ENCODE measurements at places on chromosomes 2 and 18.

- no peak for DNase-seq
Measured at GRCh38 chr18:48028696-48029095, 98.2 kb upstream of the SMAD2 start.

DNA sequence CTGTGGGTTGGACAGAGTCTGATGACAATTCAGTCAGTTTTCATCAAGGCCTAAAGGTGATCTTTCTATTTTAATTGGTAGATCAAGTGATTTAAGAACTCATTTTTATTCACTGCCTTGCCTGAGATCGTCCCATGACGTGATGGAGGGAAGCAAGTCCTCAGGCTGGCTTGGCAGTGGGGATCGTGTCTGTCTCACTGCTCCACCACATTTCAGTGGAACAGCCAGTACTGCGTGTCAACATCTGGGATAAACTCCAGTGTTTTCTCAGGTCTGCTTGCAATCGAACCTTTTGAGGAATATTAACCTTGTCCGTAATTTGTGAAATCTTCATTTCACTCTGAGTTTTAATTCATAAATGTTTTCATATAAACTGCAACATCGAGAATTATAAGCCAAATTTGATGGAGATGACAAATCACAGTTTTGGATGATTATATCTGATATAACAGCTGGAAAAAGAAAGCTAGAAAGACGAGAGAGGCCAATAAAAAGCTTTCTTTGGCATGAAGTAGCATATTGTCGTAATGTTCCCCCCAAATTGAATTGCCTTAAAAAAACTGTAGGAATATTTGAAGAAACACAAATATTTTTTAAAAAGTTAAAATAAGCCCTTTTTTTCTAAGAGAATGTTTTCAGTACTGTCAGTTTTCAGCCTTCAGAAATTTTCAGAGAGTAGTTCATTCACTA is 414.7 kb upstream of the SPRED2 start:
- no peak for DNase-seq

DNA sequence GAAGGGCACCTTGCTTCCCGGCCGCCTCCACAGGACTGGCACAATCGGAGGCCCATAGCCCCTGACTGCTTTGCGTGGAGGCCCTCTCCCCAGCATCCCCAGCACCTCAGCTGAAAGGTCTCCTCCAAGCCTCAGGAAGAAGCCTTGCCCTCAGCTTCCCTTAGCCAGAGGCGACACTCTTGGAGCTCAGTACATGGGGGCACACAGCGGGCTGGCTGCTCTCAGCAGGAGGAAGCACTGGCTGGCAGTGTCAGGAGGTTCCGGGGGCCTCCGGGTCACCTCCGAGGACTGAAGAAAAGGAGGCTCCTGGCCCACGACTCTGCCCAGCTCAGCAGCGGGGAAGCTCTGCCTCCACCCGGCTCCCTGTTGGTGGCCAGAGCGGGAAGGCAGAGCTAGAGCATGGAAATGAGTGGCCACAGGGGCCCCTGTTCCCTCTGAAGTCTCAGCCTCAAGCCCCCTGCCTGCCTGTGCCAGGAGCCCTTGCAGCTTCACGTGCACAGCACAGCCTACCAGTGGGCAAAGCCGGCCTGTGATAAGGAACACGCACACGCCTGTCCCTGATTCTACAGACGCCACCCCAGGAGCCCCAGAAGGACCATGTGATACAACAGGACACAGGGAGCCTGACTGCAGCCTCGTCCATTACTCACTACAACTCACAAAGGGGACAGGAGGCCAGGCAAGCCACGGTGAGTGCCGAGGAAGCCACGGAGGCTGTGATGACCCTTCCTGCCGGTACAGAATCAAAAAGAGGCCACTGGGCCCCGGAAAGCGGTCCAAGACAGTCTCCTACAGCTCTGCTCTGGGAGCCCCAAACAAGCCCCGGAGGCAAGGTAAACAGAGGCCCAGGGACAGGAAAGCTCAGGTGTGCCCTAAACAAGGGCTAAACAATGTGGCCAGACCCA is 15.5 kb downstream of the HDAC4 start:
- no peak for DNase-seq

DNA sequence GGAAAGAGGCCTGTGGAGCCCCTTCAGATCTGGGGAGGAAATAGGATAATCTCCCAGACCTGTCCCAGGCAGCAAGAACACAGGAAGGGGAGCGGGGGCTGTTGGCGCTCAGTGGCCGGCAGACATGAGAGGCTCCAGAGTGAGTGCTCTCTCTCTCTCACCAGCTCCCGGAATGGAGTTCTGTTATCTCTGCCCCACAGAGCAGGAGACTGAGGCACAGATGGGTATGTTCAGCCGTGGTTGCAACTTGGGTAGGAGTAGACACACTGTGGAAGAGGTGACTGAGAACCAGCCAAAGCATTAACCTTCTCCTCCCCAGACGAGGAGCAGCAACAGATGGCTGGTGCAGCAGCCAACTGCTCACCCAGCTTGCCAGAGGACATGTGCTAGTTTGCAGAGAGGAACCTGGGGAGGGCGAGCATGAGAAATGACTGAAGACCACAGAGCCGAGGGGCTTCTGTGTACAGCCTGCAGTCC is 82.0 kb downstream of the NRP2 start:
- DNase-seq: no peak

DNA sequence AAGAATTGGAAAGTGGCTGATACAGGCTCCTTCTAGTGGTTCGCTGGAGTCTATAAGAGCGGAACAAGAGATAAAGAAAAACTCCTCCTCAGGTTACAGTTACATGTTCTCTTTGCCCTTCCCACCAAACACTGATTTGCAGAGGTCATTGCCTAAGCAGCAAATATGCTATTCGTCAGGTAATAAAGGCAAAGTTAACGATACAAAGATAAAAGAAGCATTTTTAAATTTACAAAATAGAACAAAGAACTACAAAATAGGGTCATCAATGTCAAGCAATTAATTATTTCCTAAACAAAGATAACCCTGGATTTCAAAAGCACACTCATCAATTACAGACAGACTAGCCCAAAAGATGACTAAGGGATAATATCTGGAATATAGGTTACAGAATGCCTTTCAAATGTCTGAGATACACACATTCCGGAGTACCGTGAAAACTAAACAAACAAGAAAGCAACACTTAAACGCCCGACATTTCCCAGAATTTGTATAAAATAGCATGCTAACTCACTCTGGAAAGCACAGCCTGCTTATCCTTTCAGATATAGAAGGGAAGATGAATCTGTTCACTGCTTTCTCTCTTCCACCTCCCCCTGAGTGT is 186.4 kb downstream of the MREG start:
- no peak for DNase-seq

DNA sequence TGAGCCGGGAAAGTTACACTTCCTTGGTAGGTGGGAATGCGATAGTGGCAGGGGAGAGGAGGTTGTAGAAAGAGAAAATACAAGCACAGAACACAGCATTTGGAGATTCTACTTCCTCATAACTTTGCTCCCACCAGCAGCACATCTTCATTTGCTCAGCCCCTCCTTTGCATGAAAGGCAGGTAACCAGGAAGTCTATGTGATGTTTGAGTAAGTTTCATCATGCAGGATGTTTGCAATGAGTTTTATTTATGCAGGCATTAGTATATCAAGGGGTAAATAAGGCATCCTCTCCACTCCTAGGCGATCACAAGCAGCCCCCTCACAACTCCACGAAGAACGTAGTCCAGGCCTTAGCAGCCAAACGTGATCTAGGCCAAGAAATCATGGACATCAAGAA is 5.0 kb downstream of the RNF152 start:
- no peak for DNase-seq

- DNase-seq: no peak
Measured at GRCh38 chr18:275486-275885, 7.6 kb upstream of the THOC1 start.

DNA sequence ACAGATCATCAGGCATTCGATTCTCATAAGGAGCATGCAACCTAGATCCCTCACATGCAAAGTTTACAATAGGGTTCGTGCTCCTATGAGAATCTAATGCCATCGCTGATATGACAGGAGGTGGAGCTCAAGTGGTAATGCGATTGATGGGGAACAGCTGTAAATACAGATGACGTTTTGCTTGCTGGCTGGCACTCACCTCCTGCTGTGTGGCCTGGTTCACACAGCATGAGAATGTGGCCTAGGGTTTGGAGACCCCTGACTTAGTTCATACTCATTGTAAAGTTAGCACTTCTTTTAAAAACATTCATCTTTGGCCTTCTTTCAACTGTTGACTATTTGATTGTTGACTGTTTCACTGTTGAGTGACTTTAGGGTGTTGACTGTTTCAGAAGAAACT is 8.7 kb upstream of the CHMP1B start:
- no peak for DNase-seq

DNA sequence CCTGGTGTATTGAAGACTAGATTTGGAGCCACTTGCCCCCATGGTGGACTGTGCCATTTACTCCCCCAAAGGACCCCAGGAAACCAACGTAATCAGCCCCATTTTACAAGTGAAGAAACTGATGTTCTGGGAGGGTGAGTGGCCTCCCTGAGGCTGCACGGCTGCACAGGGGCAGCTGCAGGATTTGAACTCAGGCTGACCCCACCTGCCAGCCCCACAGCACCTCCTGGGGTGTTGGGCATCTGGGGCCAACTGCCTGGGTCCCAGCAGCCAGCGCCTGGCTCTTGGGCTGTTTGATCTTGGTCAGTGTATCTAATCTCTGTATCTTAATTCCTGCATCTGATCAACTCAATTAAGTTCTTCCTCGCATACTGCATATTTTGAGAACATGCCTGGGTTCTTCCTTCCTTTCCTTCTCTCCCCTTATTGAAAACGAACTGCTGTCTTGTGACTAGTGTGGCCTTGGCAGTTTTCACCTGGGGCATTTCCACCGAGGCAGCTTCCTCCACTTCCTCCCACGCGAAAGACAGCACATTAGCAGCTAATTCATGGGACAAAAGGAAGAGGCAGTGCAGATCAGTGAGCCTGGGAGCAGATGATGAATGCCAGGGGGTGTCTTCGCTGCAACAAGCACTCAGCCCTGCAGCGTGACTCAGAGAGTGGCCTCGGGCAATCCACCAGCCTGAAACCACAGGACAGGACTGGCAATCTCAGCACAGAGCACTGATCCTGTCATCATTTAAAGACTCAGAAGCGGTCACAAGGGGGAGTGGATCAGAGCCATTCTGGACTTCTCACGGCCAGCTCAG is 184.1 kb upstream of the RAB12 start:
- no peak for DNase-seq

DNA sequence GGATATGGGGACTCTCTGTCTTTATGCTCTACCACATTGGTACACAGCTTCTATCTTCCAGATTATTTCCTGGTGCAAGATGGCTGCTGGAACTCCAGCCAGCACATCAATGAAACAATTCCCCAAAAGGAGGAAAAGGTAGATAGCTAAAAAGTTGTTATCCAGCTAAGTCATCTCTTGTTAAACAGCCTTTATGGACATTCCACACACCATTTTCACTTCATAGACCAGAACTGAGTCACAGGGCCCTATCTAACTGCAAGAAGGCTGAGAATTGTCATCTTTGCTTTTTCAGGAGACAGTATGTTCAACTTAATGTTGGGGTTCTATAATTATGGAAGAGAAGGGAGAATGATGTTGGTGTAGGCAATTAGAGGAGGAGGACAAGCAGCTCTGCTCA is 133.3 kb upstream of the NOSTRIN start:
- no peak for DNase-seq

DNA sequence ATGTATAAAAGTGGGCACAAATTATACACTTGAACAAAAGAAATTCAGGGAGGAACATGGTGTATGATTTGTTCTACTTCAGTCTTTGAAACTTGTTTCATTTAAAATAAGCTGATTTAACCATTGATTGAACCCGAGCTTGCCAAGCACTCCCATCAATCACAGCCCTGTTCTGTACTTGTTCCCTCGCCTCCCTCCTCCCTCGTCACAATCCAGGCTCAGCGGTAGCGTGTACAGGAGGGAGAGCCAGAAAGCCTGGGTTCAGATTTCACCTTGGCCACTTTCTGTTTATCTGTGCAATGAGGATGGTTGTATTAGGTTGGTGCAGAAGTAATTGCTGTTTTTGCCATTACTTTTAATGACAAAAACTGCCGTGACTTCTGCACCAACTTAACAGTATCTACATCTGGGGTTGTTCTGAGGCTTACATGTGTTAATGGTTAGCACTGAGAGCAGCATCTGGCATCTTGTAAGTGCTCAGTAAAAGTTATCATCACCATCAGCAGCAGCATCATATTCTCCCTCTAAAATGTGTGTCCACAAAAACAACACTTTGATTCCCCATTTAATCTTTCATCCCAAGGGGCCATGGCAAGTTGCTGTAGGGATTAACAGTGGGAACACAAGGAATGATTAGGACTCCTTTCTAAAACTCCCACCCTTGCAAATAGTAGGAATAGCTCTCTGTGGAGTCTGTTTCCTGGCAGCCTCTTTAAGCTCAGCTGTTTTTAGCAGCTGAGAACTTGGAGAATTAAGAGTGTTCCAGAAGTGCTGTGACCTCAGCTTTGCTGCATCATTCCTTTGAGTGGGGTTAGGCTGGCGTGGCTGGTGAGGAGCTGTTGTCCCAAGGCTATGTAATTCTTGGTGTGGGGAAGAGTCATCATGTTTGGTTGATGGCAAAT is 4.7 kb downstream of the DPYSL5 start:
- no peak for DNase-seq

DNA sequence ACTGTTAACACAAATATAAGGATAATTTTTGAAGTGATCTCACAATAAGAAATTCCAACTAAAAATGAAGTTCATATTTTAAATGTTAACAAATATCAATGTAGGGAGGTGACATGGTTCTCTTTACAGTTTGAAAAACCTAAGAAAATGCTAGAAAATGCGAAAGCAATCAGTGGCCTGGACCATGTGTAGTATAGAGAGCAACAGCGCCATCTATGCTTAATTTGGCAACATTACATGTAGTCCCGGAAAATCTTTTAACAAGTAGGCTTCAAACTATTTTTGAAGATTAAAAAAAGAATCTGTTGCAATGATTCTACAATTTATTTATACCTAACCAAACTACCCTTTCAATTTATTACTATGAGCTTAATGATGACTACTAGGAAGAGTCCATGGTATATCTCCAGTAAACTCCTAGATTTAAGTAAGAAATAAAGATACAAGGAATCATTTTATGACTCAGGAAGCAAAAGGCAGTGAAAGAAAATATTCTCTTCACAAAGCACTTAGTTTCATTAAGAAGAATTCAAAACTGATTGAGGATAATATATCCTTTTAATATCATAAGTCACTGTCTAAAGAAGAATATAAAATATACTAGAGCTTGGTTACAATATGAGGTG is 33.3 kb downstream of the NDUFA10 start:
- no peak for DNase-seq

- DNase-seq: no peak
Measured at GRCh38 chr2:181781078-181781786, 100.9 kb upstream of the NEUROD1 start.

DNA sequence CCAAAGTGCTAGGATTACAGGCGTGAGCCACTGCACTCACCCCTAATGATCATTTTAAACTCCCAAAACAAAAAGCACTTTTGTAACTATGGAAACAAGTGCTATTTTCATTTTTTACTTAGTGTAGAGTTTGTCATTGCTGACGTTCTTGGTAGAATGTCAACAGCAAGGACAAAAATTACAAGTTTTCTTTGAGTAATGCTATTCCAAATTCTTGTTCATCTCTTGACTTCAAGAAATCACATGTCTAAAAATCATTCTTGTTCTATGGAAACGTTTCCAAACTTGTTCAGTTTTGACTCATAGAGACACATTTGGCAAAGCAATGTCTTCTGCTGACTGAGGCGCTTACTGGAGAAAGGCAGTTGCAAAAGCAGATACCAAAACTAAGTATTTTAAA is 82.6 kb downstream of the MBP start:
- no peak for DNase-seq

GRCh38 chr2:161122772-161123530 is 37.3 kb upstream of the TANK start:
- no peak for DNase-seq

Data from stimulated activated CD4-positive, alpha-beta T cell treated with anti-CD3 and anti-CD28 coated beads, Interleukin-15, amount 100 ng/mL, for 48 hours (primary cell).